ENCODE measurements at places on chromosomes 7 and 10.

GRCh38 chr7:883055-884021, 7.0 kb downstream of the GET4 start:
- DNase-seq = no peak

GRCh38 chr7:55898287-55898686, 11.0 kb downstream of the ZNF713 start:
- no peak for DNase-seq

DNA sequence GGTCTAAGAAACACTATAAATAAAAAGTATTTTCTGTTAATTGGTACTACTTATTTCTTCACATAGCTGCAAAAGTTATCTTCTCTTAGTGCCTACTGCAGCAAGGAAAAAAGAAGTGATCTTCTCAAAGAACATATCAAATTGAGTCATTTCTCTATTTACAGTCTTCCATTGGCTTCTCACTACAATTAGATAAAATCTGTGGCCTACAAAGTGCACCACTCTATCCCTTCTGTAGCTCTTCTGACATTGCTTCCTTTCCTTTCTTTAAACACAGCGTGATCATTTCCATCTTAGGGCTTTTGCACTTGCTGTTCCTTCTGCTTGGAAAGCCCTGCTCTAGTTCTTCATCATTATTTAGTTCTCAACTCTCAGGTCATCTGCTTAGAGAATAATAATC, 44.7 kb downstream of the MXI1 start:
- no peak for DNase-seq

DNA sequence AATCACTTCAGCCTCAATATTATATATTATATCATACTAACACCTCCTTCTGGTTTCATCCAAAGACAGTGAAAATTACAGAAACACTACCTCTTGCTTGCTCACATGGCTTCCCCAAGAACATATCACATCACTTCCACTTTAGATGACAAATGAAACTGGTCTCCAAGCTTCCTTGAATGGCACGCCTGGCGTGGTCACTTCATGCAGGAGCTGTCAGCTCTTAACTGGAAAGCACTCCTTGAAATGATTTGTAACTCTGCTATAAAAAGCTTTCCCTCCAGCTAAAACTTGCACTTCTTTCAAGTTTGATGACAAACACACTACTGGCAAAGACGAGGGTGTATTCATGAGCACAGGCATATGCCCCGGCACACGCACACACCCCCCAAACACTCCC, 84.1 kb upstream of the INHBA start:
- no peak for DNase-seq

- no peak for DNase-seq
Observed at GRCh38 chr10:4093438-4093837, 308.4 kb upstream of the KLF6 start.

- DNase-seq = no peak
Observed at GRCh38 chr10:124090601-124091209, 2.7 kb downstream of the CHST15 start.

- no peak for DNase-seq
Observed at GRCh38 chr10:97464226-97464625, 18.3 kb downstream of the ZDHHC16 start.

GRCh38 chr10:43372765-43373361, 1.4 kb downstream of the FXYD4 start:
- no peak for DNase-seq

GRCh38 chr10:79065853-79066252, 2.9 kb upstream of the ZMIZ1 start:
- DNase-seq = no peak

GRCh38 chr10:124560377-124561105, 98.9 kb downstream of the LHPP start:
- no peak for DNase-seq

All from activated CD4-positive, alpha-beta T cell treated with anti-CD3 and anti-CD28 coated beads, Interleukin-2, amount 50 U/mL, for 4 hours (primary cell).